Activated naive CD8-positive, alpha-beta T cell treated with anti-CD3 and anti-CD28 coated beads, Interleukin-2, amount 10 ng/mL, durations not matched to agents 7 days and 5 days (primary cell): ENCODE measurements at places on chromosomes 11 and 22. TPM values are rescaled to one million over a fixed set of nuclear protein-coding genes. Genes with fewer than 3 reads are reported as not detected.

DNA sequence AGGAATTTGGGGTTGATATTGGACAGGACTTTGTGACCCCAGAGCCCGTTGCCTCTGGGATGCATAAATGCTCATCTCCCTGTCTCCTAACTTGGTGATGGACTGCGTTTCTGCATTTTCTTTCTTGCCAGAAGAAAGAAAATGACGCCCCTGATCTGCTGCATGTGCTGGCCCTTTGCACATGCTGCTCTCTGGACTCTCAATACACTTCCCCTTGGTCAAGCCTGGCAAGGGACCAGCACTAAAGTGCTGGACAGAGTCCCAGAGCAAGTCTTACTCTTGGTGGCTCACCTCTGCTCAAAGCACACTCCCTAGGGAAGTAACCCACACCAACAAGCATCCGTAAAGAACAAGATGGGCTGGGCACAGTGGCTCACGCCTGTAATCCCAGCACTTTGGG lies 40.7 kb downstream of the MYH9 start:
- DNase-seq = no peak

DNA sequence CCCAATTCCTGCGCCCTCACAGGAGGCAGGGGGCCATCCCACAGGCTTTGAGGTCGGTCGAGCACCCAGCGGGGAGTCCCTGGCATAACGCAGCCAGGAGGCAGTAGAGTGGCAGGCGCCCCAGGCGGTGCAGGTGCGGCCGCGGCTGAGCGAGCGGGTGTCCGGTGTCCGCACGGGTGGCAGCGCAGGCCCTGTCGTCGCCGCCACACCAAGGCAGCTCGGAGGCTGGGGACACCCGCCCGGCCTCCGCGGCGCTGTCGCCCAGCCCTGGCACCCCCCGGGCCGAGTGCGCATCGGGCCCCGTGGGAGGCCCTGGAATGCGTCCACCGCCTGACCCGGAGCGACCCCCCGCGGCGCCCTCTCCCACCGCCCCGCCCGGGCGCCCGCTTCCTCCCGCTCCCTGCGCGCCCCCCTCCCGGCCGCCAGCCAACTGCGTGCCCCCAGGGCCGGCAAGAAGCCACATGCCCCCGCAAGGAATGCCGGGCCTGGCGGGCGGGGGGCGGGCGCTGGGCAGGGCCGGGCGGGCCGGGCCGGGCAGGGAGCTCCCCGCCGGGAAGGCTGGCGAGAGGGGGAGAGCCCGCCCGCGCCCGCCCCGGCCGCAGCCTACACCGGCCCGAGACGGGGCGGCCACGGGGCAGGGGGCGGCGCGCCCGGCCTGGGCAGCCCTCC lies 33.9 kb downstream of the PRDM11 start:
- no peak for DNase-seq

DNA sequence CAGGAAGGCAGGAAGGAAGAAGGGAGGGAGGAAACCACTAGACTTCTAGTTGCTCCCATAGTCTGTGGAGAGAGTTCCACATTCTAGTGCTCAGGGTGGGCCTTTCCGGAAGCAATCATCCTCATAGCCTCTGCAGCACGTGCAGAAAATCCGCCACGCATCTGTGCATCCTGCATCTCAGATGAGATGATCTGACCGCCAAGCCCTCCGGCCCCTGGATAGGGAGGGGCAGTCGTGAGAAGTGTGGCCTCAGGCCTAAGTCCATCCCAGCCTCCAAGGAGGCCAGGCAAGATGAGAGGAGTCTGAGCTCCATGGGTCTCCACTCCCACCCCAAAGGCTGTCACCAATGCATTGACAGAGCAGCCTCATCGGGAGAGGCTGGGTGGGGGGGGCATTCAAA lies 30.4 kb upstream of the IGSF9B start:
- no peak for DNase-seq

- no peak for DNase-seq
Measured at GRCh38 chr22:40108396-40108795, 69.3 kb upstream of the TNRC6B start.

DNA sequence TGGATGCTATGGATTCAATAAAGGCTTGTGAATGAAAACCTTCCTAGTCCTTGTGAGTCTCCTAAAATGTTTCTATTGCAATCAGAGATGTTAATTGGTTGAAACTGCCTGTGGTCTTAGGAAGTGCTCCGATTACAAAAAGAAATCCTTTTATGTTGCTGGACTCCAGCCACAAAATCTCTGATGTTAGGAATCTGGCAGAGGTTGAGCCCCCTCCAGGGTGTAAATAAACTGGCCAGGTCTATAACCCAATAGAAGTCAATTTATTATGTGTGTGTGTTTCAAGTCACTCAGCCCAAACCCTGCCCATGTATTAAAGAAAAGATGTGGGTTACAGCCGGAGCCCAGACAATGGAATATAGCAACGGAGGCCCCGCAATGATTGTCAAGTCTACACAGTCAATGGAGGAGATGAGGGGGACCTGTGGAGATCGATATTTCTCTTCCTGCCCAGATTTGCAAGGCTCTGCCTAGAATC lies 218.1 kb upstream of the SORL1-AS1 start:
- no peak for DNase-seq

GRCh38 chr11:2869561-2870427 lies 15.8 kb downstream of the CDKN1C start:
- DNase-seq = no peak

- peak; percentile 34 for DNase-seq
Measured at GRCh38 chr11:67312187-67313021, 9.1 kb downstream of the SSH3 start.

GRCh38 chr11:115377882-115378296 lies 126.3 kb downstream of the CADM1 start:
- DNase-seq = no peak

GRCh38 chr11:114621072-114621471 lies 25.5 kb upstream of the NXPE4 start:
- no peak for DNase-seq

Gene PNPLA5
- total RNA-seq = not detected

DNA sequence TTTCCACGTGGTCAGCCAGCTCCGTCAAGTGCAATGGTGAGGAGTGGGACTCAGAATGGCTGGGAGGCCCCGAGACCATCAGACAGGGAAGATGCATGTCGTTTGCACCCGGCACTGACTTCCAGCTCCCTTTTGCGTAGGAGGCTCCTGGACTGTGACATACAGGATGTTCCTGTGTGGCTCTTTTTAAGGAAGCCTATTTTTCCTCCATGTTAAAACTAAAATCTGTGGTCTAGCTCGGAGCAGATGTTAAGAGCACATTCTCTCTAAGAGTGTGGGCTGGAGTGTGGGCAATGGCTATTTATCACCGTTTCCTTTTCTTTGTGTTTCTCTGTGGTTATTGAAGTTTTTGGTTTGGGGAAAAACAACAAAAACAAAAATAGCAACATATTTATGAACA lies 40.9 kb upstream of the AMPD3 start:
- no peak for DNase-seq

DNA sequence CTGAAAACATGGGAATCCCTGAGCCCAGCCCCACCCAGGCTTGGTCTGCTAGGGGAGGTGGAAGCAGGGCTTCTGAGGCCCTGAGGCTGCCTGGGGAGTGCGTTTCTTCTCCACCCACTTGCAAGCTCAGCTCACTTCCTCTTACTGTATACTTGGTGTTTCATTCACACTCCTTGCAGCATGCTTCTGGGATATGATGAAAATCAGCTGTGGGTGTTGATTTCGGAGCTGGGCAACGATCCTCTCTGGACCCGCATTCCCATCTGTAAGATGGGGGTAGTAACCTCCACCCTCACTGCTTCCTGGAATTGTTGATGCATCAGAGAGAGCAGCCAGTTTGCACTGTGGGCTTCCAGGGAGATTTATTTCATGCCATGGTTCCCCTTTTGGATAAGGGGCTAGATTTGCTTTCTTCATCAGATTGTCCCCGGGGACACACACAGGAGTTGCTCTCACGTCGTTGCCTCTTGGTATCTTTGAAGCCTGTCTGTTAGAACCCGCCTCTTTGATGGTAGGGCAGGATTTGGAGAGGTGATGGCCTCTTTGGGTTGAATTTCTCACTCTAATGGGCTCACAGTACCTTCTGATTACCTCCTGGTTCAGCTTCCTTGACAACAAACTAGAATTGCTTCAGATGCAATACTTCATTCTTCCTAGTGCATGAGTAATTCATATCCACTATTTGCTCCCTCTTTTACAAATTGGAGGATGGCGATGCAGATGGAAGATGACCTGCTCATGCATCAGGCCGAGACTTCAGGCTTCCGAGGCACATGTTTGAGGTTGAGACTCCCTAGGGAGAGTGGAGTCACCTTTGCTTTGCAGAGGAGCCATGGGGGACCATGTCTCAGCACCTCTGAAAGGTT lies 40.4 kb downstream of the BCR start:
- DNase-seq = peak; percentile 44

DNA sequence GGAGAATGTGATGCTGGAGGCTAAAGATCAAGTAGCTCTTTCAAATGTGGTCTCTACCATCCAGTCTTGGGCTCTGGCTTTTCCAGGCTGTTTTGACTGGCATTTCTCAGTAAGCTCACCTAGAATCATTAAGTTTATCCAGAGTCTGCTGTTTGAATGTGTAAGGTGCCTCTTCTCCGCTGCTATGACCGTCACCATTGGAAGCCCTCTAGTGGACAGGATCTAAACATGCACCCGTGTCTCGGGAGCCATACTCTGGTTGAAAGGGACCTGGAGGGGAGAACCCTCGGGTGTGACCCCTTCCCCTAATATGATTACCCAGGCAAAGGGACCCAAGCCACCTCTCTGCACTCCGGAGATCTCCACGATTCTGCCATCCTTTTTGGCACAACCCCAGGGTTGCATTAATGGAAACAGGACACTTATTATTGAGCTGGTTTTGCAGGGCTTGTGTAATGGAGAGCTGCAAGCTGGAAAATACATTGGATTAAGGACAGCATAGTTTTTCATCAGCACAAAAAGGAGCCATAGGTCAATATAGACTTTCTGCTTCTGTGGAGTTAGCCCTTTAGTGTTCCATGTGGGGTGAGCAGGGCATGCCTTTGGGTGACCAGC lies 191.0 kb upstream of the LARGE1 start:
- DNase-seq = no peak

Gene TNNI2
- total RNA-seq = not detected
